Left ventricle myocardium inferior (tissue), 1 donor: ENCODE measurements at places on chromosomes 13 and 19. TPM values are rescaled to one million over a fixed set of nuclear protein-coding genes. Genes with fewer than 3 reads are reported as not detected.

- H3K27me3 ChIP-seq, result no peaks in the 10 kb centered on the region
- H3K36me3 ChIP-seq, result no peaks in the 10 kb centered on the region
- no peak for DNase-seq
- peak overlapping the region; percentile 63 for H3K4me3 ChIP-seq
- peaks cover 36% of the 10 kb centered on the region for H3K4me1 ChIP-seq
Measured at GRCh38 chr19:13860679-13861391, 16.1 kb upstream of the NANOS3 start.

ZNF331 gene
- 10.1 TPM for total RNA-seq

DNA sequence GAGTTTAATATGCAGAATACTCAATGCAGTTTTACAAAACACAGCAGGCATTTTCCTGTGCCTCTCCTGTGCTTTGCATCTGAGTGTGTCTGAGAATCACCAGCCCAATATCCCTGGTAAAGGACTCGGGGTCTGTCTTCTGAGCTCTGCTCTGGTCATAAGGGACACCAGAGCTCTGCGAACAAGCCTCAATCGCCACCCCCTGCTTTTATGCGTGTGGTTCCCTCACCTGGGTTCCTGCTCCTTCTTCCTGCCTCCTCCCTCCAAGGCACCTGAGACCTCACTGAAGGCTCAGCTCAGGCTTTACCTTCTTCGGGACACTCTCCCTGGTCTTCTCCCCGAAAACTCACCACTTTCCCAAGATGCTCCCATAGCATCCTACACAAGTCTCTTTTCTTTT, 84.5 kb downstream of the EFNB2 start:
- no peaks in the 10 kb centered on the region for H3K36me3 ChIP-seq
- H3K27me3 ChIP-seq, result peaks cover 10% of the 10 kb centered on the region
- H3K4me3 ChIP-seq, result no peak overlapping the region
- H3K4me1 ChIP-seq, result no peaks in the 10 kb centered on the region

GRCh38 chr13:21058361-21058760, 3.0 kb downstream of the LATS2 start:
- no peaks in the 10 kb centered on the region for H3K36me3 ChIP-seq
- peak overlapping the region; percentile 98 for H3K4me3 ChIP-seq

KXD1 gene
- total RNA-seq, result 52.0 TPM

SHISA7 gene
- total RNA-seq, result not detected

DNA sequence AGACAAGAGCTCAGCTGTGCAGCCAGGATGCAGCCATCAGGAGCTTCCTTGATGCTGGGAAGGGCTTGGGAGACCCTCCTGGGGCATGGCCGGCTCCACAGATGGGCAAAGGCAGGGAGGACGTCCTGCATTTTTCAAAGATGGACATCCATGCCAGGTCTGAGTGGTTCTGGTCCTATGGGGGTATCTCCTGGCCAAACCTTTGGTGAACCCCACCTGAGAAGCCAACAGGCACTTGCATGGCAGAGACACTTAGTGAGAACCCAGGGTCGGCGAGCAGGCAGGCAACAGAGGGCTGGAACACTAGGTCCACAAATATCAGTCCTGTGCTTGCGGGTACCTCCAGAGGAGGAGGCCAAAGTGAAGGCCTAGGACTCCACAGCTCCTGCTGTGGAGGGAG, 70.0 kb downstream of the KCTD15 start:
- no peak overlapping the region for H3K4me3 ChIP-seq
- H3K27me3 ChIP-seq, result no peaks in the 10 kb centered on the region
- H3K27ac ChIP-seq, result no peak overlapping the region
- peaks cover 18% of the 10 kb centered on the region for H3K4me1 ChIP-seq
- H3K36me3 ChIP-seq, result no peaks in the 10 kb centered on the region

ADGRE3 gene
- not detected for total RNA-seq
